ENCODE measurements at places on chromosomes 16 and 17.

DNA sequence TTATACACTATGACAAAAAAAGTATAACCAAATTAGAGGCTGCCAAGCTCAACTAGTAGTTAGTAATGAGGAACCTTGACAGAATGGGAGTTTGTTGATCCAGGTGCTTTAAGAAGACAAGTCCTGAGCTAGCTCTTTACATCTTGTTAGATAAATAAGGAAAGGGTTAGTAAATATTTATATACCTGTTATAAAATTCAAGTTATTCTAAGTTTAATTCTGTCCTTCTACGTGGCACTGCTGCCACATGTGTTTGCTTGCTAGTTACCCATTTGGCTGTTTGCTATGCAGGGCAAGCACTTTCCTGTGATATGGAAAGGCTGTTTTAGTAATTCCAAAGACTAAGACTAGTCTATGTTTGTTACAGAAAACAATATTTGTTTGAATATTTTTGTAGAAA lies 180.5 kb downstream of the MYO1D start:
- no peak for DNase-seq

DNA sequence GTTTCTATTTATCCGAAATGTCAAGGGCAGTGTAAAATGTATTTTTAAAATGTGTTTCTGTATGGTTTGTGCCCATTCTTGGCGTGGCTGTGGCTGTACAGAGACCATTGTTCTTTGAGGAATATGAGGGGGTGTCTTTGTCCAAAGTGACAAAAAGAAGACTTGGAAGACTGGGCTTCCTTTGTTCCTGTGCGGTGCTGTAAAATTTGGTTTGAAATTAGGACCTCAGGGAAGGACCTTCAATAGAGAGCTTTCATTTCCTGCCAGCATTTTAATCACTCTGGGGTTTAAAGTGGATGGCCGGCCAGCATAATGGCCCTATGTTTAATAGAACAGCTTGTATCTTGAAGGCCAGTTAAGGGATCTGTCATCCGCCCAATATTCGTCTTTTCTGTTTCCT lies 190.1 kb upstream of the TBX2 start:
- no peak for DNase-seq

DNA sequence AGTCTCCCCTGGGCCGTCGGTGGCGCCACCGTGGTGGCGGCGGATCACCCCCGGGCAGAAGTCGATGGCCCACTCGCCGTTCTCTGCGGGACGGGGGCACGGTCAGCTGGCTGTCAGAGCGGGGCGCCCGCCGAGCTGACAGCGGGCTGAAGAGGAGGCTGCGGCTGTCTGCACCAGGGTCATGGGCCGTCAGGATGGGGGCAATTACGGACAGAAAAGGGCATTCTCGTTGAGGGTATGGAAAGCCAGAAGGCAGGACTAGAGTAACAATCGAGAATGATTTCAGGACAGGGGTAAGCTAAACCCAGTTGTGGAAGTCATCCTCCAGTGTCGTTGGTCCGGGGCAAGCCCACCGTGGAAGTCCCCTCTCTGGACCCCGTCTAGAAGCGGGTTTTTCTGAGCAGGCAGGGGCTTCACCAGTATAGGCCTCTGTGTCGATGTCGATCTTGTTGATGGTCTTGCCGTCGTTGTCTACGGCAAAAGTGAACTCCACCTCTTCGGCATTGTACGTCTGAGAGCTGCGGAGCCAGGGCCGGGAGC lies 1.7 kb downstream of the CHRNE start:
- no peak for DNase-seq

GRCh38 chr16:9340526-9341256 lies 249.2 kb downstream of the HAPSTR1 start:
- DNase-seq, result no peak

- no peak for DNase-seq
Observed at GRCh38 chr17:78089576-78090281, 38.8 kb downstream of the TMC6 start.

- DNase-seq, result no peak
Observed at GRCh38 chr17:80270104-80270503, 9.5 kb downstream of the RNF213 start.
